ENCODE measurements at places on chromosomes 12 and 14.

DNA sequence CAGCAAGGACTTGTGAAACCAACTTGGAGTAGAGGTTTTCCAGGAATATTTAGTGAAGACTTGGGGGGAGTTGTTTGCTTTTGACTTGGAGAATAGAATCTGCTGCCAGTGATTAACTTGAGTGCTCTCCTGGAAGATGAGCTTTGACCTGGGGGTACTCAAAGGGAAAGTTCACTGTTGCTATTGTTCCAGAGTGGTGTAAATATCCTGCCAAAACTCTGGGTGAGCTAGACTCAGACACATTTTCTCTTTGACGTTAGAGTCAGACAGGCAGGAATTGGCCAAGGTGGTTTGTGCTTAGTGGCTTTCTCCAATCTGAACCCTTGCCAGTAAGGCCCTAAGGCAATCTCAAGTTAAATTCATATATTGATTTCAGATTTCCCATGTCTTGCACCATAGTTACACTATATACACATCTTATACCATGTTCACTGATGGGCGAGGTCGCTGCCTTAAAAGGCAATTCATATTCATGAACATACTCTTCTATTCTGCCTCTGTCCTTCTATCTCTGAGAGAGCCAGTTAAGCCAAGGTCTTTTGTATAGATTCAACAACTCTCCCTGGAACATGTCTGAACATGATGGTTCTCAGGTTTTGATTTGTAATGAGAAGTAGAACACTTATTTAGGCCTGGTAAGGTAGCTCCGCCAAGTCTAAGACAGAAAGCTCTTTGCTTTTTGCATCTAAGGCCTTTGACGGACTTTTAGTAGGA, 204.6 kb upstream of the SLC38A2 start:
- DNase-seq = no peak

DNA sequence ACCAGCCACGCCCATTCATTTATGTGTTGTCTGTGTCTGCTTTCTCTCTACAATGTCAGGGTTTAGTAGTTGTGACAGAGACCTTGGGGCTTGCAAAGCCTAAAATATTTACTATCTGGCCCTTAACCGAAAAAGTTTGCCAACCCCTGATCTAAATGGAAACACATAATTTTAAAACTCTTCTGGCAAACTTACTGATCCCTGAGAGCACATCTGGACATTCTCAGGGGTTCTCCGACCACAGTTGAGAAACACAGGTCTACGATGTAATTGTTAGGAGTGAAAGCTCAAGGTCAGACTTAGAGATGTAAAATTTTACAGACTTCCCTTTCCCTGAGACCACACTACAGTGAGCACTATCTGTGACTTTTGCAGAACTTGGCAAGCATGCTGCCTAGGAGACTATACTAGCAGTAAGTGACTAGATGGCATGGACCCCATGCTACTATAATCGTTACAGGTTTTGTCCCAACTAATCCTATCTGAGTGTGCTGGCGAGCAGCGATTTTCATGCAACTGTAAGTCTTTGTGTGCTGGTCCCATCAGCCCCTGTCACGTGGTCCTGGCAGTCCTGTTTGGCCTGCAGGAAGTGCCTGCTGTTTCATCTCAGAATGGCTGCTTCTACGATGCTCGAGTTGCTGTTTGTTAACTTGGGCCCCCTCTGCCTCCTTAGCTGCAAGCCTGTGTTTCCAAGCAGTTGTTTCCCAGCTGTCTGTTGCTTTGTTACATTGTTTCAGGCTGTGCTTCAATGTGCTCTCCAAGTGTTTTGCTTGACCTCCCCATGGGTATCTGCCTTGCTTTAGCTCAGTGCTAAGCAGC, 21.6 kb downstream of the TMTC2 start:
- DNase-seq = no peak

DNA sequence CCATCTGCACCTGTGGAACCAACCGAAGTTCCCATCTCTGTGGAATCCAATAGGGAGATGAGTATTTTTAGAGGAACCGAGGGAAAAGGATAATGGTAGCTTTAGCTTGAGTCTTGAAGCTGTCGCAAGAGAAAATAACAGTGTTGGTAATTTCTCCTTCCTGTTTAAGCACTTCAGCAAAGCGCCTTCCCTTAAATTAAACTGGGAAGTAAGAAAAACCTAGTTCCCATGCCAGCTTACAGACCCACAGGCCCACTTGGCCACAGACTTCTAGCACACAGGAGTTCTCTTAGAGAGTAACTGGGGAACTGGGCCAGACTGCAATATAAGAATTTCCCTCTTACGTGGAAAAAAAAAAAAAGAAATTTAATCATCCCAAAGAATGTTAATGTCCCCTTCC, 223.8 kb downstream of the EFCAB11 start:
- DNase-seq = no peak

GRCh38 chr14:94123296-94123695, 6.1 kb downstream of the IFI27L2 start:
- DNase-seq = no peak

DNA sequence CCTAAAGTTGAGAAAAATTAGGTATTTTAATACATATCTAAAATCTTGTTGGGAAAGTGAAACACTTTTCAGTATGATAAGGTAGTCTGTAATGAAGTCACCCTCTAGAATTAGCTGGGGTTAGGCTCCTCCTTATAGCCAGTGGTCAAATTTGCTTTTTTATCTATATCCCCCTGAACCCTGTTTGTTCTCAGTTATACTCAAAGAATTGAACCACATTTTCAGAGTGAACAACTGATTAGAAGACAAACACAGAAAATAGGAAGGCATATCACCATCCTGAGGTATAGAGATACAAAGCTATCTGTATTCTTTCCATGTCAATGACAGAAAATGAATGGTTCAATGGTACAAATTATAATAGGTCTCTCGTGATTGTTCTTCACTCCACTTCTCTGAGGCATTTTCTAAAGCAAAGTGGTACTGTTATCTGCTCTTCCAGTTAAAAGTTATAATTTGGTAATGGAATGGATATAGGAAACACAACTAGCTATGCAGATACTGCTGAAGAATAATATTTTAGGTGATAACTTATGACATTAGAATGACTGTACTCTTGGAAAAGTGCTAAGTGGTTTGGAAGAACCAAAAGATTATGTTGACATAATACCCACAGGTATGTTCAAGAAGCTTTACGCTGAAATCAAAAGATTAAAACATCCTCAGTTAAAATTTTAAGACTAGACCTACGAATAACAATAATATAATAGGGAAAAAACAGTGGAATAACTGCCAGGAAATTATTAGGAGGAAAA, 27.6 kb downstream of the WASHC3 start:
- DNase-seq = no peak

DNA sequence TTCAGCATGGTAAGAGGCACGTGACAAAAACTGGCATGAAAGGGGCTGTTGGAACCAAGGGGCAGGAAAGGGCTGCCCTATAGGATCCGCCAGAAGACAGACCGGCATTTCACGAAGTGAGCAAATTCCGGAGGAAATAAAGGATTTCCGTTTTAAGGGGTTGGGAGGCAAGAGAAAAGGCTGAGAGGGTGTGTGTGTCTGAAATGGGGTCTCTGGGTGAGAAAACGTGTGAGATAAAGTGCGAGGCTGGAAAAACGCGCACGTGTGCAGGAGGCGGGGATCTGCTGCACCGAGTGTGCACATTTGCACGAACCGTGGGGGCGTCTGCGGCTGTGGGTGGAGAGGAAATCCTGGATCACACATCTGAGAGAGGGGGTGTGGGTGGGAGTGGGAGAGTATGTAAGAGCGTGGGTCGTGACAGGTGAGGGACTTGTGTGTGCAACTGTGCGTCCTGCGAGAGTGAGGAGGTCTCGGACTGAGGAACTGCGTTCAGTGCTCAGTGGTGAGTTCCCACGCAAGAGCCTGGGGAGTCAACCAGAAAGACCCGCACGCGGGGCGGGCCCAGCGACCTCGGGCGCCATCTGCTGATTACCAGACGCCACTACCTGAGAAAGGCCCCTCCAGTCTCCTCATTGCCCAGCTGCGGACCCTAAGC, 37.0 kb upstream of the P2RX7 start:
- peak; percentile 76 for DNase-seq

DNA sequence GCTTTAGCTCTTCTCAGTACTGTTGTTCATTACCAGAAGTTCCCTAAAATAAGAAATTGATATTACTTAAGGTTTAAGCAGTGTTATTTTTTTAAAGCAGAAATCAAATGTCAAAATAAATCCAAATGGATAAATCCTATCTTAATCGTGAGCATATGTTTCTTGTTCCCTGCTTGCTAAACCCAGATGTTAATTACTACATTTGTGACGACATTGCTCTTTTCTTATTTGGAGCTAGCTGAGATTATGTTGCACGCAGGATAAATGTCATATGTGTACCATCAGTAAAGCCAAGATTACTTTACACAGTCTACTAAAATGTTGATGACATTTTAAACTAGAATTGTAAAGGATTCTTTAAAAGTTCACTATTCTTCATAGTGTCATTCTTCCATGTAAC, 157.5 kb downstream of the PLCZ1 start:
- DNase-seq = no peak

GRCh38 chr14:99064262-99064954, 207.6 kb downstream of the BCL11B start:
- no peak for DNase-seq
